Keratinocyte (primary cell): ENCODE measurements at places on chromosomes 3 and 15. TPM values are rescaled to one million over a fixed set of nuclear protein-coding genes. Genes with fewer than 3 reads are reported as not detected.

The SH2D7 gene
- not detected in 3 replicates for polyA plus RNA-seq

The IL17RC gene
- polyA plus RNA-seq, result 6.3 to 12.7 TPM (median 7.4 TPM) in 3 replicates

The SLC22A14 gene
- 0.08 to 0.37 TPM (median 0.20 TPM) in 3 replicates for polyA plus RNA-seq

The DCLK3 gene
- not detected in 3 replicates for polyA plus RNA-seq

The RLBP1 gene
- polyA plus RNA-seq, result not detected in 3 replicates

DNA sequence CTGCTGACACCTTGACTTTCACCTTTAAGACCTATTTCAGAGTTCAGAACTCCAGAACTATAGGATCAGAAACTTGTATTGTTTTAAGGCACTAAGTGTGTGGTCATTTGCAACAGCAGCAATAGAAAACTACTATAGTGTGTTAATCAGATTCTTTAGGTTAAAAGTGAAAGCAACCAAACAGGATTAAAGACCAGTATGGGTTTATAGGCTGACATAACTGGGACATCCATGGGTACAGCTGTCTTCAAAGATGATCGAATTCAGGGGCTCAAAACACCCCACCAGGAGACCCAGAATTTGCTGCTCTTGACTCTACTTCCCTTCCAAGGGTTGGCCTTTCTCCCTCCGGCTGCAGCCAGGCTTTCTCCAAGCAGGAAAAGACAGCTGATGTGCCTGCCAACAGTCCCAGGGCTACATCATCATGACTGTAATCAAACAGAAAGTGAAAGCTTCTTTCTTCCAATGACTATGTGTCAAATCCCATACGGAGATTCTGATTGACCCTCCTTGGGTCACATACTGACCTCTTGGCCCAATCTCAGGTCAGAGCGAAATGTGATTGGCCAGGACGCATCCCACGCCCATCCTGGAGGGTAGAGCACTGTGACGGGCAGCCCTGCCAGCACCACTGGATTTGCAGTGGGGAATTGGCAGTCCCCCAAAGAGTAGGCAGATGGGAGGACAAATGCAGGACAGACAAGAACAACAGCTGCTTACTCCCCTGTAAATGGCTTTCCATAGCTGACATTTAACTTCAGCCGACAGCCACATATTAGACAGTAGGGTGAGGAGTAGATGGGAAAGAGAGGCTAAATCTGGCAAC is 51.4 kb upstream of the RNF7 start:
- DNase-seq, result no peak

DNA sequence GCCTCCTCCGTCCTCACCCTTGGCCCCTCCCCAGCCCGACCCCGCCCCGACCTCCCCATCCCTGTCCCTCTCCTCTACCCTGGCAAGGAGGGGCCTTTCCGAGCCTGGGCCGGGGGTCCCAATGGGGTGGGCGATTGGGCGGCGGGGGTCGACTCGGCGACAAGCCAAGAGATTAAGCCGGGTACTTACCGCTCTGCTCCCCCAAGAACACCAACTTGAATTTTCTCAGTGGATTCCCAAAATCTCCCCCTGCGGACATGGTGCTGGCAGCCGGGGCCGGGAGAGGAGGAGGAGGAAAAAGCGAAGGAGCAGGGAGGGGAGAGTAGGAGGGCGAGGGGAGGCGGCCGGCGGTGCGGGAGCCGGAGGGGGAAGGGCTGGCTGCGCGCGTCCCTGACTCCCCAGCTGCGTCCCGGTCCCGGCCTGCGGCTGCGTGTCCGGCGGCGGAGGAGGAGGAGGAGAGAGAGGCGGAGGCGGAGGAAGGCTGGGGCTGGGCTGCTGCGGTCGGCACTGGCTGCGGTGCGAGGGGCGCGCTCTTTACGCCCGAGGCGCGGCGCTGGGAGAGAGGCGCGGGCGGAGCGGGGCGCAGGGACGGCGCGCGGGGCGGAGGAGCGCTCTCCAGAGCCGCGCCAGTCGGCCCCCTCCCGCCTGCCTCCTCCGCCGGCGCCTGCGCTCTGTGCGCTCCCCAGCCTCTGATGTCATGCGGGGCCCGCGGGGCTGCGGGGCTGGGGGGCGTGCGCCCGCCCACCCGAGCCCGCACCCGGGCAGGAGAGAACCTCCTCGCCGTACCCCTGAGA is at the start of gene RAB6B:
RAB6B (minus strand) TSS at position 675 of the 794 bp plus-strand sequence; CDS start at position 259, 416 bp downstream.
- DNase-seq, result no peak

- no peak for DNase-seq
These were observed 11.3 kb downstream of the TGFBR2 start for GRCh38 chr3:30617653-30618052.

DNA sequence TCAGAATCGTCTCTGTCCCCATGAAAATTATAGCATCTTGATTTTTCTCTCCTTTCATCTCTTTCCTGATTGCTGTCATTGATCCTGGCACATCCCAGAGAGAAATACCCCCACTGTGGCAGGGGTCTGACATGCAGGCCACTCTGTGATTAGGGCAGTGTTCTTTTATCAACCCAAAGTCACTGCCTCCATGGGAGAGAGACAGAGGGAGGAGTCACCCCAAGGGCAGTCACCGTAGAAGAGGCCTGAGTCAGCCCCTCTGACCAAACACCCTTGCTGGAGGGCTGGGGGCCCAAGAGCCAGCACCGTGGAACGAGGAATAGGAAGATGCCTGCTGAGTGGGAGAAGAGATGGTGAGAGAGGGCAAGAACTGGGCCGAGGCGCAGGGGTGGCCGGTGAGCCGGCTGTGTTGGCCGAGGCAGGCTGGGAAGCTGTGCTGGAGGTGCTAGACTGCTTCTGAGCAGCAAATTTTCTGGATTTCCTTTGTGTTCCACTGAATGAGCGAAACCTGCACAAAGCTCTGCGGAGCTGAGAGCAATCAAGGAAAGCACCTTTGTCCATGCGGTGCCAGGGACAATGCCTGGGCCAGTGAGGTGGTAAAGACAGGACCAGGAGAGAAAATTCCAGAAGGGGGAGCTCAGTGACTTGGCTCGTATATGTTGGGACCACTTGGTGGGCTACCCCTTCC is 103.8 kb downstream of the ADCY5 start:
- DNase-seq, result no peak

DNA sequence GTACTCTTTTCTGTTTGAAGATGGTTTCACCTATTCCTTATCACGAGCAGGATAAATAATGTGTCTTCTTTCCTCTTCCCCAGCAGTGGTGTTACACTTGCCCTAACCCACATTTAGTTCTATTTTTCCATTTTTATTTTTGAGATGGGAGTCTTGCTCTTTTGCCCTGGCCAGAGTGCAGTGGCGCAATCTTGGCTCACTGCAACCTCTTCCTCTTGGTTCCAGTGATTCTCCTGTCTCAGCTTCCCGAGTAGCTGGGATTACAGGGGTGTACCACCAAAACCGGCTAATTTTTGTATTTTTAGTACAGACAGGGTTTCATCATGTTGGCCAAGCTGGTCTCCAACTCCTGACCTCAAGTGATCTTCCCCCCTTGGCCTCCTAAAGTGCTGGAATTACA is 372.4 kb downstream of the FOXP1 start:
- DNase-seq, result no peak

GRCh38 chr3:71910108-71910507 is 125.2 kb upstream of the PROK2 start:
- no peak for DNase-seq
